NCI-H774 (cell line): ENCODE measurements at places on chromosomes 1 and 21.

- DNase-seq = no peak
These were observed 8.5 kb upstream of the MATN1 start for GRCh38 chr1:30731806-30732276.

DNA sequence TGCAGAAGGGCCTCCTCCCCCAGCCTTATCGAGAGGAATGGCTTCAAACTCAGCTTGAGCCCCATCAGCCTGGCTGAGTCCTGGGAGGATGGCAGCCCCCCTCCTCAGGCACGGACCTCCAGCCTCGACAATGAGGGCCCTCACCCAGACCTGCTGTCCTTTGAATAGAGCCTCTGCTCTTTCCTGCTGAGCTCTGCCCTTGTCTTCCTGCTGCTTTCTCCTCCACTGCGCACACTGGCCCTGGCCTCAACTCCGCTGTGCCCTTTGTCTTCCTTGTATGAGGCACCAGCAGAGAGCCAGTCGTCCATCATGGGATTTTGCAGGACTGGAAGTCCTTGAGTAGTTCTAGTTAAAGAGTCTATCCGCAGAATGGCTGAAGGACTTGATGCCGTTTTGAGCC is 2.0 kb downstream of the C1orf226 start:
- no peak for DNase-seq

DNA sequence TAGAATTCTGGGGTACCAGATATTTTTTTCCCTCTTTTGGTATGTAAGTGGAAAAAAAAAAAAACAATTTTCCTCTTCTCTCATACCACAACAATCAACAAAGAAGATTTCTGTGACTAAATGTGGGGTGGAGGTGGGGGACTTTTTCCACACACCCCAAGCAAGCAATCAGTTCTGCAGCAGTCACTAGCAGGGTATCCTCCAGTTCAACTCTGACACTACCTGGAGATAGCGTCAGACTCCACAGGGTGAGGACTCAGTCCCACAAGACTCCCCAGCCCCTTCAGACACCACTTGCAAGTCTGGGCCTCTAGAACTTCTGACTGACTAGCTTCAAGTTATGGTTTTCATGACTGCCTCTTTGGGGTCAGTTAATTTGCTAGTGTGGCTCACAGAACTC is 6.2 kb downstream of the DHX9 start:
- no peak for DNase-seq

GRCh38 chr1:58755468-58755872 is 28.4 kb downstream of the JUN start:
- no peak for DNase-seq

- no peak for DNase-seq
These were observed 622.5 kb upstream of the NR5A2 start for GRCh38 chr1:199404976-199405375.

DNA sequence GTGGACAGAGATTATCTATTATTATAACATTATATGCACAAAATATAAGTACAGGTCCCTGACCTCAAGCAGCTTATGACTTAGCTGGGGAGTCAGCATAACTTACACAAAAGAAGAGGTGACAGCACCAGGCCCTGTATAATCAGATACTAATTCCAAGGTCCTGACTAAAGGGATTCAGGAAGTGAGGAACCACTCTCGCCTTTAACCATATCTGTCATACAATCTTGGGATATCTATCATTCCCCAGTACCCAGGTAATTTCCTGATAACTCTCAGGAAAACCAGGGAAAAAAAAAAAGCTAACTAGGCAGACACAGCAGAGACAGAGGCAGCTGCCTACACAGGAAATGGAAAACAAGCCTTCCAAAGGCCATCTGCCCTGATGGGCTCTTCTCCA is 78.5 kb upstream of the CAMK1G start:
- DNase-seq = no peak

- no peak for DNase-seq
These were observed 39.9 kb downstream of the CRYAA start for GRCh38 chr21:43208561-43209332.

- peak; percentile 55 for DNase-seq
These were observed 6.6 kb downstream of the PEF1 start for GRCh38 chr1:31637915-31638673.

DNA sequence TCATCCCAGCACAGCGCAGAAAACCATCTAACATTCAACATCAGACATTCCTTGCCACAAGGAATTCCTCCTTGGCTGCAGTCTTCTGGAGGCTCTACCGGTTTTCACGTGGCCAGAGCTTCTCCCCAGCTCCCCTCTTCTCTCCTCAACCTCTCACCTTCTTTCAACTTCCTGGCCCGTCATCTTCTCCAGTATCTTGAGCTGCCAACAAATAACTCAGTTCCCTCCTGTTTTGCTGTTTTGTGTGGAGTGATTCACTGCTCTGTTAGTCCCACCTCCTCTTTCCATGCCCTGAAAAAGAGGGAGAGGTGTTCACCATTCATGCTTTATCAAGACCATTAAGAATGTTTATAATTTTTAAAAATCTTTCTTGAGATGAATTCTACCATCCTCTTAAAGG is 32.6 kb downstream of the PIGM start:
- no peak for DNase-seq

- DNase-seq = no peak
These were observed 34.2 kb downstream of the JUN start for GRCh38 chr1:58749646-58750045.

GRCh38 chr1:17393230-17393629 is 21.2 kb downstream of the PADI6 start:
- no peak for DNase-seq

DNA sequence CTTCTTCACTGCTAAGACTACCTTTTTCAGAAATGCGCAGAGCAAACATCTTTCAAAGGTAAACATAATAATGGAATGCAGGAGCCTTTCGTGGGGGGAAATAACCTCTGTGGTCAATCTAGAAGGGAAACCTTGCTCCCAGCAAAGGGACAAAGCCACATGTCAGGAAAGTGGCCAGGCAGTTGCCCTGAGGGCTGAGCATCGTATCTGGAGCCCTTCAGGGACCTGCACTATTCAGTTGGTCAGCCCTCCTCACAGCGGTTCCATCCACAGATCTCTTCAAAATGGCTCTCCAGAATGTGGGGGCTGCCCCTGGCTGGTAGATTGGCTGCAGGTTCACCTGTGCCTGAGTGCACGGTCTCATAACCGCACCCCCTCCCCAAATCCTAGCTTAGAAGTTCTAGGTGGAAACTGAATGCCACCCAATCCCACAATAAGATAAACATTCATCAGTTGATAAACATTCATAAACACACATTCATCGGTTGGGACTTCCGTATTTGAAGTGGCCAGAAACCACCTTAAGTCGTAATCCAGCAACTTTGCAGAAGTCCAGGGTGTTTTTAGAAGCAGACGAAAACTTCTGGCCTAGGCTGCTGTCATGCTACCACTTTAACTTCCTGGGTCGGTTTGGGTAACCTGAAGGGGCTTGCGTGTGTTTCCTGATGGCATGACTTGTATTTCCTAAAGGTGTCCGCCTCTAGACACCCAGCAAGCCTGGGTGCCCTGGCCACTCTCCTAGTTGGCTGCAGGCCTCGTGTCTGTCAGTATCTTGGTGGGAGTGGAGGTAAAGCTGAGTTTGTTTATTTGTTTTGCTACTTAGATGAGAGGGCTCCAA is 50.5 kb downstream of the RASSF5 start:
- no peak for DNase-seq

DNA sequence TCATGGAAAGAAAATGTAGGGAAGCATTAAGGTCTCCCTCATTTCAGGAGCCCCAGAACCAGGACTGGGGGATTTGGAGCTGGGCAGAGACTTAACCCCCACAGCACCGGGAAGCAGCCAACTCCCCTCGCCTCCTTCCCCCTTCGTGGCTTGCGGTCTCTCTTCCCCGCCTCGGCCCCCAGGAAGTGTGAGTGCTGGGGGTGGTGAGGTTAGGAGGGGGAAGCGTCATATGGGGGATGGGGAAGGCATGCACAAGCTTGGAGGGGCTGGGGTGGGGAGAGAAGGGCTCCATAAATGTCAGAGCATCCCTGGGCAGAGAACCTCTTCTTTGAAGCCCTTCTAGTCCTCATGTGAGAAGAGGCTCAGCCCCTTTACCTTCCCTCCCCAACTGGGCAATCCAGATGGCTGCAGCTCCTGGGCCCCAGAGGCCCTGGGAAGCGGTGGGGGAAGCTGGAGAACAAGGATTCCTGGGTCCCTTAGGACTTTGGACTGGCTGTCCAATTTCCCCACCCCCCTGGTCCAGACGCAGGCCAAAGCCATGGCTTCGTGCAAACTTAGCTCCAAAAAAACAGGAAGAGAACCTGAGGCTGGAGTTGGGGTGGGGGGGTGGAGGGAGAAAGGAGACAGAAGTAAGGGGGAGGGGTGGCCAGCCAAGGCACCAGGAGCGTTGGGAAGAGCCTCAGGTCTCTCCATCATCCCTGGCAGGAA is 7.8 kb downstream of the ZBTB7B start:
- no peak for DNase-seq

DNA sequence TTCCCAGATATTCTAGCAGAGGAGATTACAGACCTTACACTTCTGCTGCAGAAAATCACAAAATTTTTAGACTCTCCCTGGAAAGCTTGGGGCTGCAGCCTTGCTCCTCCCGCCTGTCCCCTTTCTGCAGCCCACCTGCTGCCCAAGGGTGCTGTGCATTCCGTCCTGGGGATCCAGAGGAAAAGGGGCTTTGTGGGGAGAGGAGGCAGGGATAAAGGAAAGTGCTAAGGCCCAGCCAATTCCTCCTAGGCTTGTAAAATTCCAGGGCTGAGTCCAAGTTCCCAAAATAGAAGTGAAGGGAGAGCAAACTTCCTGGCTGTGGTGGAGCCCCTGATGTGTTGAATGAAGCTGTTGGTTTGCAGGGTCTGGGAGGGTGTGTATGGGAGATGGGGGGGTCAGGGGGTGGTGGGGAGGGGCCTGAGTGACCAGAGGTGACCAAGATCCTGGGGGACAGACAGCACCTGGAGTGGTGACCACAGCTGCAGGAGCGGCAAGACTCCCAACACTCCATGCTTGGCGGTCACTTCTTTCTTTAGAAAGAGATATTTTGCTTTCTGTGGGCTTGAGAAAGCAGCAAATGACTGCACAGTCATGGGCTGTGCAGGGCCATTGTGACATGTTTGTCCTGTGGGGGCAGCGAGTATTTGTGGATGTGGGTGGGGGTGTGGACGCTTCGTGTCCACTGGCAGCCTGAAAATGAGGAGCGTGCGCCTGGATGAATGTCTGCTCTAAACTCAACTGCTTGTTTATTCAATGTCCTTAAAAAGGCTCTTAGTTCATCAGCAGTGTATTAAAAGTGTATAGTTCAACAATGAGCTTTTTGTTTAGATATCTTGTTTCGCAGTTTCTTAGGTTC is 68.4 kb downstream of the TLR5 start:
- peak; percentile 30 for DNase-seq

DNA sequence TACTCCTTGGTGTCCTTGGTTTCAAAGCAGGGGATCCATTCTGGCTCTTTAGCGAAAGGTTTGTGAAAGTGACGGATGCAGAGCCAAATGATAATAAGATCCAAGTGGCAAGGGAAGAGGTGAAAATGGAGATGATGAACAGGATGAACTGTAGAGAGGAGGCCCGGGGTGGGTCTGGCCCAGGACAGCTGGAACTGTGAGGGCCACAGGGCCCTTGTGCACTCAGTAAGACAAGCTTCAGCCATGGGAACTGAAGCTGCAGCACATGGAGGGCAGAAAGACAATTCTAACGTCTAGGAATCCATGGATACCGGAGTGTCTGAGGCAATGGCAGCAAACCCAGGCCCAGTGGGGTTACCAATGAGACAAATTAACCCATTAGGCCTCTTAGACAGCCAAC is 4.8 kb downstream of the KCNA2 start:
- DNase-seq = no peak

DNA sequence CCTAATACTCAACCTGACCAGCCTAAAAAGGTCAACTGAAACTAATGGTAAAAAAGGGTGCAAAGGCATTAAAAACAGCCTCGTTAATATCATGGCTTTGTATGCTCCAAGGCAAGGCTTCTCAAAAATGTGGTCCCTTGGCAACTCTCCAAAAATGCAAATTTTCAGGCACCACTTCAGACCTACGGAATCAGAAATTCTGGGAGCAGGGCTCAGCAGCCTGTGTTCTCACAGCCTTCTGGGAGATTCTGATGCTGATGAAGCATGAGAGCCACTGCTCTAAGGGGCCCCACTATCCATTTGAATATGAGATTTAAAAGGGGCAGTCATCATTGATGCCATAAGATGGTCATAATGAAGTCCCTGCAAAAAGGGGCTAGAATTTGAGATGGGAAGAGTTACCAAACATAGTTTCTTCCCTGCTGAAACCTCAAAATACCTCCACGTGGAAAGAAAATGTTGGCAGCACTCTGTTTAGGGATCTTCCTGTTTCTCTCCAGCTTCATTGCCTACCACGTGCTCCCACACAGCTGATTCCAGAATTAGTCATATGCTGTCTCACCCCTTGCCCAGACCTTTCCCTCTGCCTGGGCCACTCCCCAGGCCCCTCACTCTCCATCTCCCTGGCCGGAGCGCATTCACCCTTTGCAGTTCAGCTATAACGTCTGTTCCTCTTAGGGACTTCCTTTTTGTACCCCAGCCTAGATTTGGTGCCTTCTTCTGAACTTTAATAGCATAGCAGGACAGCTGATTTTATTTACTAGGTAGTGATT is 46.7 kb downstream of the PHC2 start:
- DNase-seq = no peak

DNA sequence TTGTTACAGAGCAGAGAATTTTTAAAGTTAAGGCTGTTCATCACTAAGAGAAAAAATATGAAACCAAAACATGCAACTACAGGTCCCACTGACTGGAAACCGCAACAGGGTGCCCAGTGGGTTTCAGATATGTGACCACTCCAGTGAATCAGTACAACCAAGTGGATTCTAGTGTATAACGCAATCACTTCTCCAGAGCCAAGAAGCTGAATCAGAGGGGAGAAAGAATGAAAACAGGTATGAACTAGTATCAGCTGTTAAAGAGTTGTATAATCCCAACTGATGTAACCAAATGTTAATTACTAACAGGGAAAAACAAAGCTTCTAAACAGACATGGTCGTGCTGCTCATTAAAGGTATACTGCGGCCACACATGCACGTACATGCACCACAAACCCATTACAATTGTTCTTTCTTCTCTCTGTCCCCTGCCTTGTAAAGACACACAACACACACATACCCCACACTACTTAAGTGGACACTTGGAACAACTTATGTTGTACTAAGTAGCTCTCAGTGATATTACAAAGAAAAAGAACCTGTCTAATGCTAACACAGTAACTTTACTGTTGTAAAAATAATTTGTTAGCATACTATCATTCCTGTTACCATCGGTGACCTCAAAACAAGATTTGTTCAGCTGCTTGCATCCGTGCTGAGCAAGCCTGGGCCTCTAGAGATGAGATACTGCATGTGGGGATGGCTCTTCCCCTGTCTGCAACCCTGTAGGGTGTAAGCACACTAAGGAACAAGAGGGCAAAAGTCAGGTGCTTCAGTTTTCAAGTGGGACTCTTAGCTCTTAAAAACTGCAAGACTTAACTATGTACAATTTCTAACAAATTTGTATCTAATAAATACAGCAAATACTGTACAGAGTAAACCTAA is 74.2 kb downstream of the PTPN14 start:
- DNase-seq = no peak

- no peak for DNase-seq
These were observed 4.3 kb downstream of the CAMK1G start for GRCh38 chr1:209587789-209588188.

GRCh38 chr1:151728151-151729054 is 7.1 kb downstream of the RIIAD1 start:
- no peak for DNase-seq

GRCh38 chr1:197526736-197527371 is 248.4 kb downstream of the DENND1B start:
- DNase-seq = no peak

- peak; percentile 35 for DNase-seq
These were observed 68.0 kb upstream of the WDR26 start for GRCh38 chr1:224502459-224503160.
